ENCODE measurements at places on chromosomes 7 and 10.
A peak's percentile ranks its signal among the peaks of the same experiment; 100 is the strongest.

DNA sequence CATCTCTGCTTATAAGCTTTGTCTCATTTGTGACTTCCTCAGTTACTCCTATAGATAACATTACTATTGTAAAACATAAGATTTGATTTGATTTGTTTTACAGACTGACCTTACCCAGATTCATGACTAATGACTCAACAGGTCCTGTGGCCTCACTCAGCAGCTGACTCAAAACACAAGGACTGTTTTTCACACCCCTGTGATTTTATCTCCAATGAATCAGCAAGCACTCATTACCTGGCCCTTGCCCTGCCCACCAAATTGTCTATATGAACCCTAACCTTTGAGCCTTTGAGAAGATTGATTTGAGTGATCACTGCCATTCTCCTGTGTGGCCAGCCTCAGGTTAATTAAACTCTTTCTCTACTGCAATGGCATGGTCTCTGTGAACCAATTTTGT is 1064.6 kb upstream of the LRRTM3 start:
- peak; percentile 58 for DNase-seq

GRCh38 chr10:1365540-1366321 is 309.5 kb downstream of the WDR37 start:
- DNase-seq = no peak

- no peak for DNase-seq
Observed at GRCh38 chr10:1241322-1241890, 185.2 kb downstream of the WDR37 start.

- no peak for DNase-seq
Observed at GRCh38 chr10:30719832-30720231, 90.3 kb upstream of the LYZL2 start.

DNA sequence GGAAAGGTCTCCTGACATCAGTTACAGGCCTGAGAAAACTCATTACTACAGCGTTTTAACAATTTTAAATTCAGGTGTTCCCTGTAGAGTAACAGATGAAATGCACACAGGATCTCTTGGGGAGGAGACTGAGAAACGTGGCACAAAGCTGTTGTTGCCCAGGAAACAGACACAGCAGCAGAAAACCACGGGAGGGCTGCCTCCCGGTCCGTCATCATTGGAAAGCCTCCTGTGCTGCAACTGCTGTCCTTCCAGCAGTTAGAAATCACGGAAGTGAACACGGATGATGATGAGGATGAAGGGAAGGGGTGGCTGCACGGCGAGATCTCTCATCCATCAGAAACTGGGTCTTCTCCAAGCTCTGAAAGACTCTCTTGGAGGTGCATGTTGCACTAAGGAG is 94.6 kb upstream of the RNF32 start:
- DNase-seq = no peak

GRCh38 chr7:133183042-133183794 is 69.7 kb upstream of the EXOC4 start:
- peak; percentile 5 for DNase-seq

- DNase-seq = peak; percentile 74
Observed at GRCh38 chr10:63819753-63820329, 298.6 kb downstream of the REEP3 start.

DNA sequence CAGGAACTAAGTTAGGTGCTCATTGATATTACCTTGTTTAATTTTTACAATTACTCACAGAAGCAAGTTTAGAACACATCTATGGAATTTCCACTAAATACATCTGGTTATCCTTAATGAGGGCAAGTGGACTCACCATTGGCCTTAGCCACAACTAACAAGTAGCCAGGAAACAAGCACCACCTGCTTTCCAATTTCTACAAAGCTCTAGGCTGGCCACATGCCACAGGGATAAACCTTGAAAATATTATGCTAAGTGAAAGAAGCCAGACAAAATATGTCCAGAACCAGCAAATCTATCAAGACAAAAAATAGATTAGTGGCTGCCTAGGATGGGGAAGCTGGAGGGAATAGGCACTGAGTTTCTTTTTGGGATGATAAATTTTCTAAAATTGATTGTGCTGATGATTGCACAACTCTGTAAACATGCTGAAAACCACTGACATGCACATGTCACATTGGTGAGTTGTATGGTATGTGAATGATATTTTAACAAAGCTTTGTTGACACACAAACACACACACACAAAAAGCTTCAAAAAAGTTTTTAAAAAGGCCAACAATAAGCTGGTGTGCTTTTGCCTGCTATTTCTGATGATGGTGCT is 179.4 kb downstream of the CPEB3 start:
- DNase-seq = no peak

DNA sequence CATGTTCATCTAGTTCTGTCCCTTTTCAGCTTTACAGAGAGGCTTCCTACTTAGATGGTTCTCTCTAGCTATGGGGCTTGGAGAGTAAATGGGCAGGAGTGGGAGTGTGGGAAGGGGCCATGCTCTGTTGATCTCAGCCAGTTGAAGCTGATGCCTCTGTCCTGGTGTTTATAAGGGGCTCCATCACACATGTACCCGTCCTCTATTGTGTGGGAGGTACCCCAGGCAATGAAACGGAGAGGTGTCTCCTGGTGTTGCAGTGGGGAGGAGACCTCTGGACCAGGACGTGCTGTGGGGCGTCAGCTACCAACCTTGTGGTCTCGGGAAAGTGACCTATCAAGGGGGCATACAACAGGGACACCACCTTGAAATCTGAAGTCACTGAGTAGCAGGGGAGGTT is 173.5 kb downstream of the CELF2 start:
- no peak for DNase-seq

GRCh38 chr7:80127412-80128160 is 7.0 kb upstream of the GNAI1 start:
- DNase-seq = no peak

DNA sequence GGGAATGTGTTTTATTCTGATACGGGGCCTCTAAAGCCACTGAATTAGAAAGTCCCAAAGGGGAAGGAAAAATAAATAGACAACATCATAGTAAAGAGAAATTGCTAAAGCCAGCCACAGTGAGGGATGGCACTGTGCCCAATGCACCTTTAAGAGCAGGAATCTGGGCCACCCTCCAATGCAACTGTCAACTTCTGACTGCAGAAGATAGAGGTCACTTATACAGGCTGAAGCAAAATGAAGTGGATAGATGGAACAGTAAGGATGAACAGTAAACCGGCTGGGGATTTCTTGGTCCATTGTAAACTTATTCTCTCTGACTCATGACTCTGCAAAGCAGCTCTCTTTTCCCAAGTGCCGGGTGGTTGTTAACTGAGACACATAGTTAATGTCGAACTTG is 54.0 kb upstream of the KCNIP2 start:
- peak; percentile 35 for DNase-seq

GRCh38 chr10:58457761-58458616 is 54.7 kb upstream of the BICC1 start:
- DNase-seq = peak; percentile 73

GRCh38 chr7:5429253-5429856 is 5.7 kb upstream of the TNRC18 start:
- DNase-seq = no peak

- DNase-seq = peak; percentile 53
Observed at GRCh38 chr7:156889089-156889488, 3.9 kb downstream of the LMBR1 start.

GRCh38 chr10:104350127-104350635 is 3.5 kb upstream of the CFAP58 start:
- DNase-seq = peak; percentile 85

GRCh38 chr7:26156451-26157420 is 4.7 kb downstream of the NFE2L3 start:
- peak; percentile 64 for DNase-seq

- no peak for DNase-seq
Observed at GRCh38 chr10:113078282-113078907, 128.3 kb downstream of the TCF7L2 start.

- DNase-seq = no peak
Observed at GRCh38 chr7:97001656-97002554, 3.4 kb upstream of the DLX6 start.

DNA sequence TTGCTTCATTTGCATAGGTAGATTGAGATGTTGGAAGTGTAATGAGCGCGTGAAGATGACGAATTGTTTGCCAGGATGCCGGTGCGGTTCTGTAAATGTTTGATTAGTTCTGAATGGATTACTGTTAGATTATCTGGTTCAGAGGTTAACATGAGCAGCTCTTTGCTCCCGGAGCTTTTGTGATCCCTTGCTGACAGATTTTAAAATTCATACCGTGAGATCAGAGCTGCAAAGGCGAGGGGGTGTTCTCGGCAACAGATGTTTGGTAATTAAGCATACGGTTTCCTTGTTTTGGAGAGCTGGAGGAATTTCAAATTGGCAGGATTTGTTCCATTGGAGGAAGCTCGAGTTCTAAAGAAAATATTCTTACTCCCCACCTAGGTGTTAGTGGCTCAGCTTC is 237.8 kb upstream of the GPR26 start:
- no peak for DNase-seq

GRCh38 chr7:120941064-120941463 is 9.5 kb upstream of the ING3 start:
- DNase-seq = peak; percentile 16

GRCh38 chr7:83413424-83413823 is 235.5 kb downstream of the SEMA3E start:
- DNase-seq = peak; percentile 8

DNA sequence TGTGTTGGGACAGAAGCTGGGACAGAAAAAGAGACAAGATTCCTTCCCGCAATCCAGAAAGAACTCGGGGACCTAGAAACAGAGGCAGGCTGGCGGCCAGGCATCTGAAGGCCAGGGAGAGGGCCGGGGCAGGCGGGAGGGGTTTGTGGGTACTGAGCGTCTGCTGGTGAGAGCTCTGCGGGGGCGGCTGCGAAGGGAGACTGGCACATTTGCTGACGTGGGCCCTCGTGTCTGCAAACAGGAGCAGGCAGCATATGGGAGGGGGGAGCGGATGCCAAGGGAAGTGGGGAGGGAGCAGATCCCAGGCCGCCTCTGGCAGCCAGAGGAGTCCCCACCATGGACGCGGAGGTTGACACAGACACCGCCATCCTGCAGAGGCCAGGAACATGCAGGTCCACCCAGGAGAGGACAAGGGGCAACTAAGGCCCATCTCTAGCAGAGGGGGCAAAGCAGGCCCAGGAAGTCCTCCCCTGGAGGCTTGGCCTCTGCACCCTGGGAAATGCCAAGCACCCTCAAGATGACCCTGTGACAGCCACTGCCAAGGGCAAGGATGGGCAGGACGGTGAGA is 32.2 kb downstream of the KCNH2 start:
- DNase-seq = peak; percentile 16

All from MCF 10A (cell line).